ENCODE measurements at places on chromosomes 16 and 17.

DNA sequence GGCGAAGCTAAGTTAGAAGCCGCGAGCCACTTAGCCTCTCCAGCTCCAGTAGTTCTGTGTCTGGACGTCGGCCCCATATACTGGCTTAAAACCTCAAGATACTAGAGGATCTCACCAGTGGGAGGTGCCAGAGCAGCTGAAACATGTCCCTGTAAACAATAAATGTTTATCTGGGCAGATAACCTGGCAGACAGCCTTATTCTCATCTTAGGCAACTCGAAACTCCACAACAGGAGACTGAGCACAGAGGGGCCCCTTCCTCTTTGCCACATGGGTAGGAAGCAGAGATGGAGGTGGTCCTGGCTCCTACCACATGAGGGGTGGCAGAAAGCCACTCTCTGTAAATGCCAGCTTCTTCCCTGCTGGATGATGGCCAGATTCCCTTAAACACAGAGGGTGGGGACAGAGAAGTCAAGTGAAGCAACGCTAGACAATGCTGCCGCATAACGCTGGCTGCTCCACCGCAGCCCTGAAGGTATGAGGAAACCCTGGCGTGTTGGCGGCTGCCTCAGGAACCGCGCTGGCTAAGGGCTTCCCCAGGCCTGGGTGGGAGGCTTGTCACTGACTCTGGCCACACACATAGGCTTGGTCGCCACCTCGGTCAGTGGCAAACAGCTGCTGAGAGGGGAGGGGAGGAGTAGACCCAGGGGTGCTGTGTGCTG lies 67.9 kb downstream of the HIC1 start:
- DNase-seq: no peak

DNA sequence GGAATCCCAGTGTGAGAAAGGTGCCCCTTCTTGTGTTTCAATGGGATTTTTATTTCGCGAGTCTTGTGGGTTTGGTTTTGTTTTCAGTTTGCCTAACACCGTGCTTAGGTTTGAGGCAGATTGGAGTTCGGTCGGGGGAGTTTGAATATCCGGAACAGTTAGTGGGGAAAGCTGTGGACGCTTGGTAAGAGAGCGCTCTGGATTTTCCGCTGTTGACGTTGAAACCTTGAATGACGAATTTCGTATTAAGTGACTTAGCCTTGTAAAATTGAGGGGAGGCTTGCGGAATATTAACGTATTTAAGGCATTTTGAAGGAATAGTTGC lies 567 bp downstream of the UBB start:
- DNase-seq: peak; percentile 45

DNA sequence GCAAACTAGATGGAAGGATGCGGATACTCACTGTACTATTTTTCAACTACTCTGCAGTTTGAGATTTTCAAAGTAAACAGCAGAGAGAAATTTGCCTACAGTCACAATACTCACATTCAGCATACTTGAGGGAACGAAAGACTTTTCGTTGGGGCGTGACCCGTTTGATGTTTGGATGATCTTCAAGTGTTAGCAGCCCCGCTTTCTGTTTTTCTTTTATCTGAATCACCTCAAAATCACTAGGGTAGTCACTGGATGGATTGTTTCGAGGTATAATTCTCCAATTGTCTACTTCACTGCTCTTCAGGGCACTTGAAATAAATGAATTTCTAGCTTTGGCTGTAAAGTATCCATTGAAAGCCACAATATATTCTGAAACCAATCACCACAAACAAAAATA lies 17.8 kb downstream of the MBTPS1 start:
- no peak for DNase-seq

- no peak for DNase-seq
Observed at GRCh38 chr16:508884-509736, 18.4 kb upstream of the CAPN15 start.

GRCh38 chr16:5504064-5504781 lies 406.6 kb upstream of the EEF2KMT start:
- no peak for DNase-seq

DNA sequence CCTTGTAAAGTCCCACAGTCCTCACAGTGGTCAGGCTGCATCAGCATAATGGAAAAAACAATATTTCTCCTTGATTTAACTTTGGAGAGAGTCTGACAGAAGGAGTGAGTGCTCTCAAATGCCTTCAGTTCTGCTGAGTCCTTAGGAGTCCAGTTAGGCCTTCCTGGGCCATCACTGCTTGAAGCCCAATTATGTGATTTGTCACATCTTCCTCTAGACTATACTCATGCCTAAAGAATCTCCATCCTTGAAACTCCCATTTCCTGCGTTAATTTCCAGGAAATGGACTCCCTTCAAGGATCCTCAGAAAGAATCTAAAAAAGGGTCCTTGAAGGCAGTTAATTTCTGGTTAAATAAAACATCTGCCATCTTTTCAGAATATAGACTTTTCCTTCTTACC lies 52.8 kb downstream of the SLFN5 start:
- DNase-seq: no peak

DNA sequence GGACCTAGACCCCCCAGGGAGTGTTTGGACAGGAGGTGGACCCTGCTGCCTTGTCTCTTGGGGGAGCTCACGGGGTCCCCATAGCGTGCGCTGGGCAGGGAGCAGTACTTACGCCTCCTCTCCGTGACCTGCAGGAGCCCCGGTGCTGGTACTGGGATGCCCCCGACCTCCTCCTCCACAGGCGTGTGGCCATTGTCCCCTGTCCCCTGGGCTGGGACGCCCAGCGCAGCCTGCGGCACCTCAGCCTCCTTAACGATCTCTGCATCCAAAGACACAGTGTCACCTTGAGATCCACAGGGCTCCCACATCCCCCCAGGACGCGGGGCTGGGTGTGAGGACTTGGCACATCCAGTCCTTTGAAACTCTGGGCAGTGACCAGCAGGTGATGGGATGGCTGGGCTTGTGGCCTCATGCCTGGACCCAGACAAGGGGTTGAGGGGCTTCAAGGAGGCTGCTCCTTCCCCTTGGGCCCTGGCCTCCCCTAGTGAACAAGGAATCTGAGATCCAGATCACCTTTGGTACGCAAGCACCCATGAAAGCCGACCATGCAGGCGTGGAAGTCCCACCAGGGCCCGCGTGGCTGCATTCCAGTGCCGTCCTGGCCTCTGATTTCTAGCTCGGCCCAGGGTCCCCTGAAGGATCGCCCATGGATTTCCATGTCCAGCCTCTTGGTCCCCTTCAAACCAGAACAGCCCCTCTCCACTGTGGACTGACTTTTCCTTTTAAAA lies 9.9 kb downstream of the DBNDD1 start:
- DNase-seq: no peak

- DNase-seq: no peak
Observed at GRCh38 chr17:10657879-10658278, 770 bp upstream of the MYH3 start.

GRCh38 chr16:6611535-6611934 lies 721.1 kb upstream of the RBFOX1 start:
- no peak for DNase-seq

- DNase-seq: peak; percentile 85
Observed at GRCh38 chr17:44708401-44709263, at the start of gene DBF4B. Gene DBF4B (plus strand): TSS chr17:44708665. CDS start chr17:44708821, 156 bp downstream.

- DNase-seq: no peak
Observed at GRCh38 chr17:72447251-72447640, 326.4 kb downstream of the SOX9 start.

DNA sequence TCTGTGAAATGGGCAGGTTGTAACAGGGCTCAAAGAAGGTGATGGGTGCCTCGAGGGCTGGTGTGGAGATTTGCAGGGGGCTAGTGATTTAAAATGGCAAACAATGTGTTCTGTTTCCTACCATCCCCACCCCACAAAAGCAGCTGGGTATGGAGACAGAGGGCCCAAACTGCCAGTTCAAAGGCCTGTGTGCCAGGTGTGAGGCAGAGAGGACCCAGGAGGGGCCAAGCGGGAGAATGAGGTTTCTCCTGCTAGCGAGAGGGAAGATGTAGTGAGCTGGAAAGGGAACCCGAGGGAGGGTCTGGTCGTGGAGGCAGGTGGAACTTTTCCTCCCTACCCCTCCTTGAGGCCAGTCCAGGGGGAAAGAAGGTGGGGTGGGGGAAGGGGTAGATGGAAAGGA lies 39.4 kb downstream of the LAT start:
- no peak for DNase-seq

GRCh38 chr16:70433458-70434103 lies 5.3 kb downstream of the ST3GAL2 start:
- no peak for DNase-seq

DNA sequence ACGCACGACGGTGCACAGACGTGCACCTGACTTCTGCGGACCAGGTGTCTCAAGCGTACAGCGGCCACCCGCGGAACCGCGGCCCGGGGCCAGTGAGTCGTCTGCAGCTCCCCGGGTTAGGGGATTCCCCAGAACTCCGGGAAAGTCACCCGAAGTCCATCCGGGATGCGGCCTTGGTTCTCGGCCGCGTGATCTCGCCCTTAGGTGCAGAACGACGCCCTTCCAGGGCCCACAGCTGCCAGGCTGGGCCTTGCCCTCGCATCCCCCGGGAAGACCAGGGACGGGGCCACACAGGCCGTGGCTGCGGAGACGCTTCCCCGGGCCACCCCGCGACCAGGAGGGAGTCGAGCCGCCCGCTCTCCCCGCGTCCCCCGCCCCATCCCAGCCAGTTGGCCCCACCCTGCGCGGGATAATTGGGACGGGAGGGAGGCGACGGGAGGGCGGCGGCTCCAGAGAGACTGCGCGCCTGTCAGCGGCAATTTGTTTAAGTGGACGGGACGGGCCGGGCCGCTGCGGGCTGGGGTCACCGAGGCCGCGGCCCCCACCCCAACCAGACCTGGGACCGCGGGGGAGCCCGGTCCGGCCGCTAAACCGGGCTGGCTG lies 3.6 kb upstream of the TBX2 start:
- no peak for DNase-seq

- no peak for DNase-seq
Observed at GRCh38 chr16:5257462-5257861, 159.9 kb upstream of the EEF2KMT start.

DNA sequence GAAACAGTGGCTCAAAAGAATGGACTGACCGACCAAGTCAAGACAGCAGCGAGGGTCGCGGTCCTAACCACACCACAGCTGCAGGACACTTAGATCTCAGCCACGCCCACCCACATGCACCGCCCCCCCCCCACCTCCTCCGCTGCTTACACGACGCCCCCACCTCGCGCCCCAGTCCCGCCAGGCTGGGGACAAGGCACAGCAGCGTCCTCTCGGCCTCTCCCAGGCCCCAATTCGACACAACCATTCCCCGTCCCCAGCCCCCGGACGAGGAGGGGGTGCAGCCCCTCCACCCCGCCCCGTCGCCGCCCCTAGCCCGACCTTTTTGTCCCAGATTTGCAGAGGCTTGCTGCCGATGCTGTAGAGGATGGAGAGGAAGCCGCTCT lies 477 bp downstream of the CFAP20 start:
- no peak for DNase-seq

DNA sequence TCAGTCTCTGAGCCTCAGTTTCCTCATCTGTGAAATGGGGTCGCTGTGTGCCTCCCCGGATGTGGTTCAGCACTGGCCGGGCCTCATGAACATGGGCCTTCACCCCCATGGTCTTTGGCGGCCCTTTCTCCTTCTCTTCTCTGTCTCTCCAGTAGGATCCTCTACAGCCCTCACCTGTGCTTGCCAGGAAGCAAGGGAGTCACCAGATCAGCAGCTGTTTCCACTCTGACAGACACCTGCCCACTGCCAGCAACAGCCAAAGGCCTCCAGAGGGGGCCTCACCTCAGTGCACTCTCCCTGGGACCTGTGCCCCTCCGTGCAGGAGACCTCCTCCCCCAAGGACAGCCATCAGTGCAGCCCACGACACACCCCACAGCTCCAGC lies 89.4 kb downstream of the C16orf78 start:
- no peak for DNase-seq

GRCh38 chr17:35808240-35808961 lies 883 bp upstream of the TAF15 start:
- no peak for DNase-seq

GRCh38 chr17:10776381-10776780 lies 27.5 kb downstream of the TMEM238L start:
- no peak for DNase-seq

GRCh38 chr16:649631-650030 lies 466 bp downstream of the WDR90 start:
- DNase-seq: no peak

DNA sequence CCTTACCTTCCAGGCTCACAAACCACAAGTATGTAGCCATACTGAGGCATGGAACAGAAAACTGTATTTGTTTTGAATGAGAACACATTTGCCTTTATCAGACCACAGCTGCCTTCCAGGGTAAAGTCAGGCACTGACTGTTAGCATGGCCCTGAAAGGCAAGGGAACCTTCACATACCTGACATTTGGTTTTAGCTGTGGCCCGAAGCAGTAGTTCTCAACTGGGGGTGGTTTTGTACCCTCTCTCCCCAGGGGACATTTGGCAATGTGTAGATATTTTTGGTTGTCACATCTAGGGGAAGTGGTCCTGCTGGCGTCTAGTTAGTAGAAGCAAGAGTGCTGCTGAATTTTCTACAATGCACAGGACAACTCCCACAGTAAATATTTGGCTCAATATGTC lies 9.2 kb downstream of the HERPUD1 start:
- DNase-seq: no peak

DNA sequence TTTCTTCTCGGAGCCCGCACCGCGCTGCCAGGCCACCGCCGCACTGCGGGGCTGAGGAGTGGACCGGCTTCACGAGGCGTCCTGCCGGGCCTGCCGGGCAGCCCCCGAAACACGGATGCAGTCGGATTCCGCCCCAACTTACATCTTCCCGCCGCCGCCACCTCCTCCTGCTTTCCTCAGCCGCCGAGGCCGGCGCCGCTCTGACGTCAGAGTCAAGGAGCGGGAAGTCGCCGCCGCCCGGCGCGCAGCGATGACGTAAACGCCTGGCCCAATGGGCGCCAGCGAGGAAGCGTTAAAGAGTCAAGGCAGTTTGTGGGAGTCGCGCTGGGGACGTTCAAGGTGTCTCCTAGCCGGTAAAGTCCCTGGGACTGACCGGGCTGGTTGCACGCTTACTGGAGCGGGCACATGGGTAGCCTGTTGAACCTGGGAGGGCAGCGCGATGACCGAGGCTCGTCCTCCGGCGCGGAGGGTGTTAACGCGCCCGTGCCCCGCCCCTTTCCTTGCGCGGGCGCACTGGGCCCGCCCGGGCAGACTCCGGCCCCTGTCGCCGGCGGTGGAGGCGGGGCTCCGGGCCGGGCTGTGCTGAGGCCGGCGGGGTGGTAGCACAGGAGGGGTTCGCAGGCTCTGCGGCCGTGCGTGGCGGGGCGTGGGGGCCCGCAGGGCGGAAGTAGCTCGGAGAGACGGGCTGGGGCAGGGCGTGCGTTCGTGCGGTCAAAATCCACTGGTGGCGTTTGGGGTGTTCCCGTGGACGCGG lies at the start of gene RNPS1:
RNPS1 (minus strand) TSS at position 214 of the 754 bp plus-strand sequence. CDS start 3,483 bp downstream, outside the sequence.
- DNase-seq: peak; percentile 94

Measured in activated CD4-positive, alpha-beta T cell treated with anti-CD3 and anti-CD28 coated beads for 4 hours (primary cell).